CD4-positive, alpha-beta T cell treated with Interleukin-12 subunit alpha and Interleukin-12 subunit beta, for 1 hour (primary cell): ENCODE measurements at places on chromosomes 4 and X.

GRCh38 chrX:154486052-154486395 is 391 bp downstream of the UBL4A start:
- DNase-seq = peak; percentile 44

DNA sequence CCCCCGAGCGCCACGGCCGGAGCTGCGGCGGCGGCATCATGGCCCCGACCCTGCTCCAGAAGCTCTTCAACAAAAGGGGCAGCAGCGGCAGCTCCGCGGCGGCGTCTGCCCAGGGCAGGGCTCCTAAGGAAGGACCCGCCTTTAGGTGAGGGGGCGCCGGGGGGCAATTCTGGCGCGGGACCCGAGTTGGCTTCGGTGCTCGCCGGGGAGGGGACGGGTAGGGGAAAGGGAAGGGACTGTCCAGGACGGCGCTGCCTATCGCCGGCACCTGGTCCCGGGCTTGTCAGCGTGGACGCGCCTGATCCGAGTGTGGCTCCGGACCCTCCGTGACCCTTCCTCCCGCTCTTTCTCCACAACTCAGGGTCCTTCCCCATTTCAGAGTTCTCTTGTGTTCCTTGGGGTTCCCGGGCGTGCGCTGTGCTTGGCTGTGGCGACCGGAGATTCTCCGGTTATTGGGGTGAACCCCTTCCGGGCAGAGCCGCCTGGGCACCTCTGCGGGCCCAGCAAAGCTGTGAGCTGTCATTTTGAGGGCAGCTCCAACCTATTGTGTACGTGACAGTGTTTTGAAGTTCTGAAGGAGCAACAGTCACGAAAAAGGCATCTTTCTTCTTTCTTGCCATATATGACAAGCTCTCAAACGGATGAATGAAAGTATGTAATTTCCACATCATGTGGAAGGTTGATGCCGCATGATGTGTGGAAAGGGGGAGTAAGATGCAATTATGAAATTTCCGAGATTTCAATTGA is 522 bp downstream of the FNIP2 start:
- DNase-seq = peak; percentile 51

DNA sequence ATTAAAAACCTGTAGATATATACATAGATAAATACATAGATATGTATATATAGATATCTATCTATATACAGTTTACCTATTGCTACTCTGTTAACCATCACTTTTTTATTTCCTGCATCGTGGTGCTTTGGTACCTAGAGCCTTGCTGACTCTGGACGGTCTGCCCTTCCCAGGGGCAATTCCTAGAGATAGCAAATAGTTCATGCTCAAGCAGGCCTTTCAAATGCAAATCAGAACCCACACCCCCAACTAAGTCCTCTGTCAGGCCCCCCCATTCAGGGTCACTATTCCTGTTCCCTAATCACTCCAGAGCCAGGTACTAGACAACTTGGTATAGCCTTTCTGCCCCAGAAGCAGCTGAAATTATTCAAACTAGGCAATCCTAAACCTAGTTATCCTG is 273.5 kb upstream of the ADGRL3 start:
- no peak for DNase-seq

GRCh38 chr4:120207021-120207420 is 140.4 kb upstream of the MAD2L1 start:
- DNase-seq = no peak

DNA sequence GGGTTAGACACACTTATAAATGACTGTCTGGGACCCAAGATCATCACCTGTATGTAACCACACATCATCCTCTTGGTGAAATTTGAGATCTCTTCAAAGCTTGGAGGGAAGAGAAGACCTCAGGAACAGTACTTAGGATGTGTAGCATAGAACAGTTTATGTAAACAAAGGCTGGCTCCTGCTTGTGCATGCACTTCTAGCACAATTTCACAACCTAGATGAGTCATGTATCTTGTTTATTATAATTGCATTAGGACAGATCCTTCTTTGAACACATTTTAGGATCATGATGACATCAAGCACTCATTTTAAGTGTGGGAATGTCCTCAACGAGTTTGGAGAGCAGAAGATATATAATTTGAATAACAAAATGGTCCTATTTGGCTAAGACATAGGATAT is 26.3 kb upstream of the ZMAT1 start:
- DNase-seq = no peak

GRCh38 chr4:77785669-77786068 is 33.5 kb downstream of the CNOT6L start:
- DNase-seq = no peak

DNA sequence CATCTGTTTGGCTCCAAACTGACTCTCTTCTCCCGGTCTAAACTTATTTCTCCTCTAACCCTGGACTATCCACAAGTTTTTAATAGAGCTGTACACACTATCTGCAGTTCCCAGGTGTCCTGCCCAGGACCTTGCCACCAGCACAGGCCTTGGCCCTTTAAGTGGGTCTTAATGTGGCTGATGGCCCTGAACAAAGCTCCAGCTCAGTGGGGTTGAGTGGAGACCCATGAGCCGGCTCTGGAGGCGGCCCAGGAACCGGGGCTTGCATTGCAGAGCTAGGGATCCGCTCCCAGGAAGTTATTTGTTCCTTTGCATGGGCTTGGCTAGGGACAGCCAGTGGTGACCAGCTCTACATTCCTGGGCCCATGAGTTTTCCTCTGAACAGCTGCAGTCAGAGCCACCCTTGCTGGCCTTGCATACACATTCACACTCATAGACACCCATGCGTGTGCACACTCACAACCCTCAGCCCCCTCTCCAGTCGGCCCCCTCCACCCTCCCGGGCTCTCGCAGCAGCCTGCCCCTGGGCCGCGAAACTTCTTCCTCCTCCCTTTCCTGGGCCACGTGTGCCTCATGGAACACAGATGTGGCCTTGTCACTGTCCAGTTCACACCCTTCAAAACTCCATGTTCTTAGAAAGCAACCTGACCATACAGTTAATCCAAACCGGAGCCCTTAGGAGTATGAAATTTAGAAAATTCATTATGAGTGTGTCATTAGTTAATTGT is 58.2 kb downstream of the GPR143 start:
- DNase-seq = no peak

DNA sequence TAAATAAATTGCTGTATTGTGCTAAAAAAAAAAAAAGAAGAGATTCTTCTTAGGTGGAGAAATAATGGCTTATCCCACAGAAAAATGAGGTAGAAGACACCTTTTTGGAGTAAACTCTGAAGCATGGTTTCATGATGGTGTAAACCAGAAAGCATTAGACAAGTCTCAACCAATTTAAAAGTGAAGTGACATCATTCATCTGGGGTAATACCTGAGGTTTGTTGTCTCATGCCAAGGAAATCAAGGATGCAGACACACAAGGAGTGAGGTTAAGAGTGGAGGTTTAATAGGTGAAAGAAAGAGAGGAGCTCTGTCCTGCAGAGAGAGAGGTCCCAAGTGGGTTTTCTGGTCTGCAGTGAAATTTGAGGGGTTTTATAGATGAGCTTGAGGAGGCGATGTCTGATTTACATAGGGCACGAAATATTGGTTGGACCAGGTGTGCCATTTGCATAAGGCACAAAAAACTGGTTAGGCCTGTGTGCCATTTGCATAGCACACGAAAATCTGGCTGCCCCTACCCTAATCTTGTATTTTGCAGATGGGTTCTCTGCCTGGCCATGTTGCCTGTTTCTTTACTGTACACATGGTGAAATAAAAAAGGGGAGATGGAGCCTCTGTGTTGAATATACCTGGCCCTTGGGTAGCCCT is 25.0 kb upstream of the CWH43 start:
- no peak for DNase-seq

GRCh38 chr4:22794732-22795131 is 102.0 kb downstream of the GBA3 start:
- no peak for DNase-seq

DNA sequence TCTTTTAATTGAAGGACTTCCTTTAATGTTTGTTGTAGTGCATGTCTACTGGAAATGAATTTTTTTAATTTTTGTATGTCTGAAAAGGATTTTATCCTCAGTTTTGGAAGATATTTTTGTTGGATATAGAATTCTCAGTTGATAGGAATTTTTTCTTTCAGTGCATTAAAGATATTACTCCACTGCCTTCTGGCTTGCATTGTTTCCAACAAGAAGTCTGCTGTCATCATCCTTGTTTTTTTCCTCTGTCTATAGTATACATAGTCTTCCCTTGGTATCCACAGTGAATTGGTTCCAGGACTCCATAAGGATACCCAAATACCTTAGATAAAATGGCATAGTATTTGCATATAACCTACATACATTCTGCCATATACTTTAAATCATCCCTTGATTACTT is 33.5 kb downstream of the SCD5 start:
- no peak for DNase-seq

DNA sequence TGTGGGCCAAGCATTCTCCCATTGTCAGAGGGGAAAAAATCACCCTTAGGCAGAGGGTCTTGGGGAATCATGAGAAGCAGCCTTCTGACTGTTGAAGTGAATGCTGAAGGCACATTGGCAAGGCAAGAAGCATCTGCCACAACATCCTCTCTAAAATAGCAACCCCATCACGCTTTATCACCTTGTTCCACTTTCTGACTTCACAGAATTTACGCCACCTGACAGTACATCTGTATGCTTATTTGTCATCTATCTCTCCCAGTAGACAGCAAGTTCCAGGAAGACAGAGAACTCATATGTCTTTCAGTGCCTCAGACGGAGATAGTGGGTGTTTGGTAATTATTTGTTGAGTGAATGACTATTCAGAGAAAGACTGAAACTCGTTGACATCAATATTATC is 68.4 kb upstream of the SCML1 start:
- DNase-seq = no peak

DNA sequence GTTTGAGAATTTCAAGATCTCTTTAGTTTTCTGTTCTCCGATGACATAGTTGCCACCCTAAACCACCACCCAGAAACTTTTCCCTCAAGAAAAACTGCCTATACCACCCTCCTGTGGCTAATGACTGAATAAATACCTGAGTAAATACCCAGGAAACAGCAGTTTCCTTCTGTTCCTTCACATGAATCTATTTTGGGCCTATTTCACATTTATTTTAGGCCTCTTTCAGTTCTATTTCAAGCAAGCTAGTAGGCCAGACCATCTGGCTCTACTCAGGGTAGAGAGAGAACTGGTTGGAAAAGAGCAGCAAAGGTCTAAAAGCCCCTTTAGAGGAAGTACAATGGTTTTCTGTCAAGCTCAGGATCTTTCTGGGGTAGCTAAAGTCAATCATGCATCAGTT is 23.4 kb downstream of the ARHGEF9 start:
- DNase-seq = peak; percentile 25

- no peak for DNase-seq
Observed at GRCh38 chr4:66235876-66236275, 565.6 kb upstream of the EPHA5 start.

- peak; percentile 80 for DNase-seq
Observed at GRCh38 chr4:4260185-4260751, 12.2 kb upstream of the TMEM128 start.

DNA sequence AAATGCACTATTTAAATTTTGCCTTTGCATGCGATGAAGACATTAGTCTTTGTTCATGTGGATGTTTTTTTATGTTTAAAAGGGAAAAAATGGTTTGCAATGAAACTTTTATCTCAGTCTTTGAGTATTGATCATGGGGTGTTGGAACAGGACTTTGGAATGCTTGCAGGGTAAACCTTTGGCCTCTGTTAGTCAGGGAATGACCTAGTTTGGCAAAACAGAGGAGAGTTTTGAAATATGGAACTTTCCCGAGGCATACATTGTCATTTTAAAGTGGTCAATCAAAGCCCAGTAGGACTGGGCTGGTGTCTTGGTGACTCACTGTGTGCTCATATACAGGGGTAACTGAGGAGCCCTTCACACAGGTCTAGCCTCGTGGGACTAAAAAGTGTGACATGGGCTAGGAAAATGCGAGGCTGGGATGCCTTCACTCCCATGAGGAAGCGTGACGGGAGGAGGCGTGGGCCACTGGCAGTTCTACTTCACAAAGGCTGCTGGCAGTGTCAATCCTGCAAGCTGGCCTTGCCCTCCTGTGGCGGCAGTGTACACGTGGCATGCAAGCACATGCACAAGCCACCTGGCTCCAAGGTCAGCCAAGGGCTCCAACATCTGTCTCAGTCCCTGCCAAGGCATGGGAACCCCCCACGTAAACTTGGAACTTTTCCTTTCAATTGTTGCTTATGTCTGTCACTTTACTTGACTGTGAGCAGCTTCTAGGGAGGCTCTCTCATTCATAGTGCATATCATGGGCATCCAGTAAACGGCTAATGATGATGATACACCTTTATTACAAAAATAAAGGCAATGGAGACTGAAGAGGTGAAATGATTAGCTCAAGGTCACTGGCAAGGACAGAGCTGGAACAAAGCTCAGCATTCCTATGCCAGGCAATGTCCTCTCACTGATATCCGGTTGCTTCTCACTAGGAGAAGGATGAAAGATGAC is 5.2 kb upstream of the F11 start:
- DNase-seq = no peak

- DNase-seq = no peak
Observed at GRCh38 chr4:113404841-113405240, 355.4 kb downstream of the ANK2 start.

GRCh38 chr4:89619206-89619962 is 217.6 kb downstream of the SNCA start:
- DNase-seq = no peak
